Daoy (cell line): ENCODE measurements at places on chromosomes 7 and 10. TPM values are rescaled to one million over a fixed set of nuclear protein-coding genes. Genes with fewer than 3 reads are reported as not detected.

HGF gene
- total RNA-seq = not detected in 2 replicates

NEBL gene
- under 0.01 TPM in 1 of 2 replicates, not detected in the other for total RNA-seq

STMP1 gene
- total RNA-seq = 9.1 and 11.4 TPM in 2 replicates

TLX1 gene
- total RNA-seq = 0.06 TPM in 1 of 2 replicates, not detected in the other

TFEC gene
- total RNA-seq = 0.51 and 0.63 TPM in 2 replicates

GNAT3 gene
- total RNA-seq = not detected in 2 replicates

ZNF273 gene
- 10.4 and 15.7 TPM in 2 replicates for total RNA-seq

GRK5 gene
- 6.1 and 9.8 TPM in 2 replicates for total RNA-seq

C10orf53 gene
- total RNA-seq = not detected in 2 replicates

PNLIPRP1 gene
- total RNA-seq = not detected in 2 replicates

HERC4 gene
- 29.2 and 36.6 TPM in 2 replicates for total RNA-seq

SPDYE16 gene
- total RNA-seq = under 0.01 TPM in 1 of 2 replicates, not detected in the other

DENND2A gene
- total RNA-seq = 5.4 and 6.5 TPM in 2 replicates

DGKI gene
- total RNA-seq = 26.1 and 29.9 TPM in 2 replicates

HOXA13 gene
- 0.86 and 1.3 TPM in 2 replicates for total RNA-seq

CPXM2 gene
- 4.9 and 8.6 TPM in 2 replicates for total RNA-seq

GDF10 gene
- 0.23 TPM in 1 of 2 replicates, not detected in the other for total RNA-seq

NXPH1 gene
- not detected in 2 replicates for total RNA-seq

CRYGN gene
- 0.17 TPM in 1 of 2 replicates, not detected in the other for total RNA-seq

HOXA5 gene
- total RNA-seq = 22.6 and 41.1 TPM in 2 replicates

BAMBI gene
- total RNA-seq = 31.5 and 39.2 TPM in 2 replicates

ZNF365 gene
- total RNA-seq = 1.8 and 2.4 TPM in 2 replicates

CNPY1 gene
- 1.7 and 2.7 TPM in 2 replicates for total RNA-seq

C7orf33 gene
- not detected in 2 replicates for total RNA-seq

HNRNPF gene
- 137 and 148 TPM in 2 replicates for total RNA-seq

AQP1 gene
- 1.0 and 1.6 TPM in 2 replicates for total RNA-seq

DPYSL4 gene
- total RNA-seq = 6.7 and 7.1 TPM in 2 replicates

FKBP6 gene
- under 0.01 TPM in 1 of 2 replicates, not detected in the other for total RNA-seq

COL17A1 gene
- total RNA-seq = 0.06 and 0.23 TPM in 2 replicates

WDFY4 gene
- not detected in 2 replicates for total RNA-seq

IKZF1 gene
- 4.2 and 5.2 TPM in 2 replicates for total RNA-seq

TSPAN13 gene
- 33.7 and 35.5 TPM in 2 replicates for total RNA-seq

CAV2 gene
- total RNA-seq = 150 and 191 TPM in 2 replicates

RBP4 gene
- total RNA-seq = not detected in 2 replicates

CCL24 gene
- total RNA-seq = not detected in 2 replicates

ZFYVE27 gene
- 12.3 and 15.1 TPM in 2 replicates for total RNA-seq

ASB10 gene
- total RNA-seq = not detected in 2 replicates

AS3MT gene
- total RNA-seq = 0.34 and 0.54 TPM in 2 replicates

EPO gene
- not detected in 2 replicates for total RNA-seq

SBDS gene
- total RNA-seq = 185 and 206 TPM in 2 replicates

TAC1 gene
- 0.86 TPM in 1 of 2 replicates, not detected in the other for total RNA-seq

METTL27 gene
- 0.48 and 2.3 TPM in 2 replicates for total RNA-seq

GIMAP4 gene
- total RNA-seq = not detected in 2 replicates

CDH23 gene
- total RNA-seq = 0.21 and 0.40 TPM in 2 replicates

GAD2 gene
- total RNA-seq = not detected in 2 replicates

GATA3 gene
- 0.51 and 1.4 TPM in 2 replicates for total RNA-seq

KBTBD2 gene
- 47.8 and 57.9 TPM in 2 replicates for total RNA-seq

PDE1C gene
- 20.4 and 24.2 TPM in 2 replicates for total RNA-seq

TUBB8 gene
- total RNA-seq = 0.60 TPM in 1 of 2 replicates, not detected in the other

PLXNA4 gene
- total RNA-seq = 0.69 and 5.5 TPM in 2 replicates

CUBN gene
- total RNA-seq = 0.71 and 1.7 TPM in 2 replicates

NAT16 gene
- not detected in 2 replicates for total RNA-seq

ZNF485 gene
- total RNA-seq = 2.8 and 3.7 TPM in 2 replicates

IGF2BP3 gene
- total RNA-seq = 277 and 349 TPM in 2 replicates

OR2A42 gene
- total RNA-seq = not detected in 2 replicates

AMPH gene
- 14.0 and 27.8 TPM in 2 replicates for total RNA-seq

ELMO1 gene
- 7.0 and 25.3 TPM in 2 replicates for total RNA-seq

NRP1 gene
- total RNA-seq = 42.9 and 61.5 TPM in 2 replicates

DNAH11 gene
- 24.4 and 30.2 TPM in 2 replicates for total RNA-seq
